ENCODE measurements at places on chromosomes 4 and X. TPM values are rescaled to one million over a fixed set of nuclear protein-coding genes. Genes with fewer than 3 reads are reported as not detected.

Gene LINC00632
- total RNA-seq, result 2.0 TPM

Gene CT45A5
- total RNA-seq, result not detected

Gene DDIT4L
- total RNA-seq, result 0.32 TPM

Gene PTPN13
- 5.2 TPM for total RNA-seq

Gene ITIH6
- not detected for total RNA-seq

Gene SH3RF1
- total RNA-seq, result 11.3 TPM

Gene CT47C1
- total RNA-seq, result not detected

Gene STOX2
- total RNA-seq, result 2.4 TPM

Gene NUDT10
- 0.51 TPM for total RNA-seq

Gene NXF2
- not detected for total RNA-seq

Gene FGD1
- total RNA-seq, result 8.2 TPM

Gene SUPT20HL1
- not detected for total RNA-seq

Gene SRP72
- total RNA-seq, result 67.7 TPM

Gene QRFPR
- total RNA-seq, result not detected

Gene AIFM1
- total RNA-seq, result 75.0 TPM

Gene ENPEP
- 0.14 TPM for total RNA-seq

Gene CXorf51B
- total RNA-seq, result not detected

Gene N4BP2
- total RNA-seq, result 2.4 TPM

Gene FAM9A
- not detected for total RNA-seq

Gene RHOH
- 0.23 TPM for total RNA-seq

Gene LPAR4
- not detected for total RNA-seq

Gene ABCE1
- total RNA-seq, result 68.7 TPM

Gene PDCL2
- not detected for total RNA-seq

Gene SNCA
- 0.74 TPM for total RNA-seq

Gene BLOC1S4
- total RNA-seq, result 16.5 TPM

Gene COL4A6
- total RNA-seq, result 13.3 TPM

Gene GAGE1
- not detected for total RNA-seq

Gene ARAP2
- total RNA-seq, result 0.85 TPM

Gene ATP1B4
- total RNA-seq, result not detected

Gene TBX22
- total RNA-seq, result not detected

Gene BRS3
- total RNA-seq, result not detected

Gene HTRA3
- total RNA-seq, result 20.3 TPM

Gene ITM2A
- total RNA-seq, result not detected

Gene SOX3
- not detected for total RNA-seq

Gene ZFP92
- 0.60 TPM for total RNA-seq

Gene NWD2
- total RNA-seq, result not detected

Gene ERAS
- 0.19 TPM for total RNA-seq
